ENCODE measurements at places on chromosomes 1 and 21. TPM values are rescaled to one million over a fixed set of nuclear protein-coding genes. Genes with fewer than 3 reads are reported as not detected.

The PRSS38 gene
- not detected for total RNA-seq

The THEM5 gene
- total RNA-seq = not detected

- DNase-seq = no peak
- no peak overlapping the region for H3K4me3 ChIP-seq
- H3K36me3 ChIP-seq = peaks cover 11% of the 10 kb centered on the region
- H3K27me3 ChIP-seq = no peaks in the 10 kb centered on the region
Observed at GRCh38 chr1:27116697-27117096, 38.2 kb downstream of the SLC9A1 start.

The PRDX1 gene
- 479 TPM for total RNA-seq

DNA sequence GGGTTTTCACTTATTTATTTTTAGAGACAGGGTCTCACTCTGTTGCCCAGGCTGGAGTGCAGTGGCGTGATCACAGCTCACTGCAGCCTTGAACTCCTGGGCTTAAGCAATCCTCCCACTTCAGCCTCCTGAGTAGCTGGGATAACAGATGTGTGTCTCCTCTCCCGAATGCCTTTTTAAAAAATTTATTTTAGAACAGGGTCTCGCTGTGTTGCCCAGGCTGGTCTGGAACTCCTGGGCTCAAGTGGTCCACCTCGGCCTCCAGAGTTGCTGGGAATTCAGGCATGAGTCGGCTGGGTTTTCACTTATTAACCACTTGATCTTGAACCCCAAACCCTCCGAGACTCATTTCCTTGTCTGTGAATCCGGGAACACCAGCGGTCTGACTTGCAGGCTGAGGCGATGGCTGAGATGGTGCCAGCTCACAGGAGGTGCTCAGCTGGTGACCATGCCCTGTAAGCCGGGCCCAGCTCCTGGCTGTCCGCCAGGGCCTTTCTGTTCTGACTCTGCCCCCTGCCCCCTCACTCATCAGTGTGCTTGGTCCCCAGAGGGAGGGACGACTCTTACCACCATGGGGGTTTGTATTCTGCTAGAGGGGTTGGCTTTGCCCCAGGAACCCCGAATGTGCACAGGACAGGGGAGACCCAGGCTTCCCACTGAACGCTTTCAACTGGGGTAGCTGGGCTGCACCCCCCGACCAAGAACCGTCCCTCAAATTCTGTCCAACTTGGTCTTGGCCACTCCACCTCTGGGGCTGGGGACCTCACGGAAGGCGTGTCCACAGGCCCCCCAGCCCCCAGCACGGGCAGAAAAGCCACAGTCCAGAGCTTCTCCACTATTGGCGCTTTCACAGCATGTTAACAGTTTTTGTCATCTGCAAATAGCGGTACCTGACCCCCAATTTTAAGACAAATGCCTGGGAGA, 22.5 kb downstream of the MMEL1 start:
- H3K36me3 ChIP-seq = peaks cover 2% of the 10 kb centered on the region
- H3K27me3 ChIP-seq = peaks cover 2% of the 10 kb centered on the region
- DNase-seq = no peak
- no peak overlapping the region for H3K4me3 ChIP-seq
- no peak overlapping the region for H3K27ac ChIP-seq

GRCh38 chr1:246142320-246142893, 364.7 kb downstream of the SMYD3 start:
- no peaks in the 10 kb centered on the region for H3K27me3 ChIP-seq
- peaks cover 3% of the 10 kb centered on the region for H3K36me3 ChIP-seq
- peaks cover 8% of the 10 kb centered on the region for H3K4me1 ChIP-seq

The LCE2A gene
- not detected for total RNA-seq

- H3K27me3 ChIP-seq = no peaks in the 10 kb centered on the region
- no peaks in the 10 kb centered on the region for H3K4me1 ChIP-seq
- H3K4me3 ChIP-seq = no peak overlapping the region
- H3K36me3 ChIP-seq = no peaks in the 10 kb centered on the region
- DNase-seq = no peak
Observed at GRCh38 chr1:98557895-98558294, 103.6 kb upstream of the SNX7 start.

GRCh38 chr1:30520476-30520875, 202.9 kb downstream of the MATN1 start:
- H3K27ac ChIP-seq = no peak overlapping the region
- H3K27me3 ChIP-seq = peaks cover 20% of the 10 kb centered on the region
- no peaks in the 10 kb centered on the region for H3K36me3 ChIP-seq
- no peak for DNase-seq
- no peaks in the 10 kb centered on the region for H3K4me1 ChIP-seq

DNA sequence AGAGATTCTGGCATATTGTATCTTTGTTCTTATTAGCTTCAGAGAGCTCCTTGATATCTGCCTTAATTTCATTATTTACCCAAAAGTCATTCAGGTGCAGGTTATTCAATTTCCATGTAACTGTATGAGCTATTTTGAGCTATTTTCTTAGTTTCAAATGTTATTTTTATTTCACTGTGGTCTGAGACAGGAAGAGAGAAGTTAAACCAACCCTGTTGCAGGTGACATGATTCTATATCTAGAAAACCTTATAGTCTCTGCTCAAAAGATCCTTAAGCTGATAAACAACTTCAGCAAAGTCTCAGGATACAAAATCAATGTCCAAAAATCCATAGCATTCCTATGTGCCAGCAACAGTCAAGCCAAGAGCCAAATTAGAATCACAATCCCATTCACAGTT, 1644.0 kb upstream of the B3GALT2 start:
- no peak overlapping the region for H3K27ac ChIP-seq
- no peaks in the 10 kb centered on the region for H3K27me3 ChIP-seq
- H3K4me3 ChIP-seq = no peak overlapping the region
- no peaks in the 10 kb centered on the region for H3K4me1 ChIP-seq
- no peak for DNase-seq

The SUSD4 gene
- total RNA-seq = 0.83 TPM

- H3K4me1 ChIP-seq = no peaks in the 10 kb centered on the region
- H3K27ac ChIP-seq = no peak overlapping the region
- H3K36me3 ChIP-seq = no peaks in the 10 kb centered on the region
Observed at GRCh38 chr1:29767769-29768425, 531.6 kb downstream of the PTPRU start.

DNA sequence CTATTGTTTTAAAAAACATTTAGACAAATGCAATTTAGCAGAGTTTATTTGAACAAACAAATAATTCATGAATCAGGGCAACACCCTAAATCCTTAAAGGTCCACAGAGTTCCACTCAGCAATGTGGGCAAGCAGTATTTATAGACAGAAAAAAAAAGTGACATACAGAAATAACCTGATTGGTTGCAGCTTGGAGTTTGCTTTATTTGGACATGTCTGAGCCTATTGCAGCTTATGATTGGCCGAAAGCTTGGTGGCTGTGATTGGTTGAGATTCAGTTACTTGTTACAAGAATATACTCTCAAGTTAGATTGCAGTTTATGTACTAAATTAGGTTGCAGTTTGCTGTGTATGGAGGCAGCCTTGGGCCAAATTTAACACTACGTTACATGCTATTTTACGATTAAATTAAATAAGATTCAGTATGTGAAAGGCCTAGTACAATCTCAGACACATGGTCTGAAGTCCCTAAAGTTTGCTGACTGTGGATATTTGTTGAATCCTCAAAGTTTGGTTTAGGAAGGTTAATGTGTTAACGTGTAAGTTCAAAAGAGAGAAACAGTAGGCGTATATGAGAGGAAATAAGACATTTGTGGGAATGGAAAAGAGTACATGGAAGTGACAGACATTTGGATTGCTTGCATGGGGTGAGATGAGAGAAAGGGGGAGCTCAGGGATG, 6.9 kb upstream of the CAMSAP2 start:
- no peaks in the 10 kb centered on the region for H3K36me3 ChIP-seq
- peaks cover 8% of the 10 kb centered on the region for H3K4me1 ChIP-seq
- H3K4me3 ChIP-seq = no peak overlapping the region
- no peaks in the 10 kb centered on the region for H3K27me3 ChIP-seq
- no peak overlapping the region for H3K27ac ChIP-seq

DNA sequence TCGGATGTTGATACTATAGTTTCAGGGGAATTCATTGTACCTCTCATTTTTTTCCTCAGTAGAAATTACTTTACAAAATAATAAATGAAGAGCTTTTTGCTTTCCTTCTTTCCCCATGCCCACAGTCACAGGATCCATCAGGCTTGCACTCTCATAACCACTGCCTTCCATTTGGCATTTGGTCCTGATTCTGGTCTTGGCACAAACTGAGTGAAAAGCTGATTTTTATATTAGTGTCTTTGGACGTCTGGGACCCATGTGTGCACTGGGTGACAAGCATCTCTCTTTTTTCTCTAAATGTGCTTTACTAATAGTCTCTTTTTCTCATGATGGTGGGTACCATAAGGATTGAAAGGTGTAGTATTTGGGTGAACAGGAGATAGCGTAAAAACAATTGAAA, 2.8 kb downstream of the ELAVL4 start:
- DNase-seq = no peak
- H3K4me1 ChIP-seq = peaks cover 18% of the 10 kb centered on the region
- no peak overlapping the region for H3K27ac ChIP-seq
- peaks cover 52% of the 10 kb centered on the region for H3K27me3 ChIP-seq

The CD1B gene
- not detected for total RNA-seq

DNA sequence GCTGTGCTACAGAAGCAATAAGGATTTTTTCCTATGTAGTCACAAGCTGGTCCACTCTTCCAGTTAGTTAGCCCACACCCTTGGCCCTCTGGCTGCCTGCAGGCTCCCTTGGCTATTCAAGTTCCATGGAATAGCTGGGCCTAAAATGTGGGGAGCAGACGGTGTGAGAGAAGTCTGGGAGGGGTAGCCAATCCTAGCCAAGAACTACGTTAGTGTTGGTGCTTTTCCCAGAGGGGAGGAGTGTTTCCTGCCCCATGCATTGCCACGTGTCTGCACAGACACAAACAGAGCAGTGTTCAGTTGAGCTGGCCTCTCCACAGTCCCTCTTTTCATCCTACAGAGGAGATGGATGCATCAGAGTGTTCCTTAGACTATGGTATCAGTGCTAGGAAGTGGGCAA, 59.0 kb upstream of the IPO9 start:
- no peak overlapping the region for H3K27ac ChIP-seq
- H3K4me3 ChIP-seq = no peak overlapping the region
- DNase-seq = no peak
- no peaks in the 10 kb centered on the region for H3K36me3 ChIP-seq

The OPTC gene
- total RNA-seq = not detected

DNA sequence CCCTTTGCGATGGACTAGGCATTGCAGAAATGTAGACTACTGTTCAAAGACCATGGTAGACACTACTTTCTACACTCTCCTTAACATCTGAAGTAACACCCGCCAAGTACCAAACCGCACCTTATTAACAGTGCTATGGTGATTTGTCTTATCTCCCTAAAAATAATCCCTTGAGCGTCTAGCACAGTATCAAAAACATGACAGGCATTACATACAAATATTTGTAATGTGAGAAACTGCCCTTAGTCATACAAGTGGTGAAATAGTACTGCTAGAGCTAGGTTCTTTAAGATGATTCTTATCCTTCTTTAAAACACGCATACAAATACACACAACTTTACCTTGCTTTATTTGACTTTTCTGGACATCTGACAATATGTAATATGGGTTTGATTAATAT, 27.2 kb downstream of the PUM1 start:
- DNase-seq = no peak
- H3K4me1 ChIP-seq = peaks cover 62% of the 10 kb centered on the region
- no peaks in the 10 kb centered on the region for H3K27me3 ChIP-seq
- H3K4me3 ChIP-seq = no peak overlapping the region

DNA sequence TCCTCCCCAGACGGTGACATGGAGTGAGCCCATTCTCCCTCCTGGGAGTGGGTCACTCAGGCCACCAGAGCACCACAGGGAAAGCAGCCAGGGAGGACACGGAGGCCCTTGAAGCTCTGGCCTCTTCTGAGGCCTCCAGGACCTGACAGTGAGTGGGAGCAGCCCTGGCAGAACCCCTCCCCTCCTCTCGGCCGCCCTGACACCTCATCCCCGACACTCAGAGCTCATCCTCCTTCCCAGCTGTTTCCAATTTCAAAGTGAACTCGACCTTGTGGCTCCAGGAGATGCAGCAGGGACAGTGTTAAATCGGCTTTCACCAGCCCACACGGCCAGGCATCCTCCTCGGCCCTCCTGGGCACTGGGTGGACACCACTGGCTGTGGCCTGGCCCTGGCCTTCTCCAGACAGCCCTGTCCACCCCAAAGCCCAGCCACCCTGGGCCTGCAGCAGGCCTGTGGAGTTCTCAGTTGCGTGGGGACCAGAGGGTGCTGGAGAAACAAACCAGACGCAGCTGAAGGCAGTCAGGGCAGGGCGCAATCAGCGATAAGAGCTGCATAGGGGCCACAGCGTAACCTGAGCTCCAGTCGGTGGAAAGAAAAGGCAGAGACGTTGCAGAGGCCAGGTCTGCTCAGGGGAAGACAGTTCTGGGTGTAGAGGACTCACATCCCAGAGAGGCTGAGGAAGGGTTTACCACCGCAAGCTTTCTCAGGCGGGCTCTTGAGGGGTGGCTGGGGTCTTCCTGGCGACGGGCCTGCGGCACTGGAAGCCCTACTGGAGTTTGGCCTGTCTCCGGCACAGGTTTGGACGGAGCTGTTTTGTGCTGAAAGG, 27.1 kb downstream of the FTCD start:
- no peak overlapping the region for H3K27ac ChIP-seq
- H3K27me3 ChIP-seq = no peaks in the 10 kb centered on the region
- no peaks in the 10 kb centered on the region for H3K36me3 ChIP-seq
- no peak overlapping the region for H3K4me3 ChIP-seq
- DNase-seq = no peak

The CHI3L2 gene
- 2.8 TPM for total RNA-seq

GRCh38 chr1:180257486-180257885, 27.4 kb downstream of the LHX4 start:
- no peak overlapping the region for H3K27ac ChIP-seq
- no peaks in the 10 kb centered on the region for H3K4me1 ChIP-seq
- H3K36me3 ChIP-seq = no peaks in the 10 kb centered on the region
- no peak overlapping the region for H3K4me3 ChIP-seq

The DMRTA2 gene
- total RNA-seq = not detected

- H3K4me3 ChIP-seq = no peak overlapping the region
- DNase-seq = no peak
- no peaks in the 10 kb centered on the region for H3K4me1 ChIP-seq
- H3K27me3 ChIP-seq = no peaks in the 10 kb centered on the region
Observed at GRCh38 chr1:233180641-233181364, 114.7 kb downstream of the PCNX2 start.

- H3K4me1 ChIP-seq = peaks cover under 1% of the 10 kb centered on the region
- peaks cover 5% of the 10 kb centered on the region for H3K27me3 ChIP-seq
- no peak overlapping the region for H3K4me3 ChIP-seq
Observed at GRCh38 chr1:180208264-180208663, 21.8 kb upstream of the LHX4 start.

- H3K36me3 ChIP-seq = no peaks in the 10 kb centered on the region
- H3K27me3 ChIP-seq = no peaks in the 10 kb centered on the region
- H3K4me1 ChIP-seq = no peaks in the 10 kb centered on the region
- DNase-seq = no peak
- no peak overlapping the region for H3K4me3 ChIP-seq
- H3K27ac ChIP-seq = no peak overlapping the region
Observed at GRCh38 chr1:66519992-66520391, 14.0 kb upstream of the SGIP1 start.

GRCh38 chr1:210223226-210223904, 9.2 kb upstream of the SERTAD4 start:
- H3K4me1 ChIP-seq = no peaks in the 10 kb centered on the region
- H3K27me3 ChIP-seq = peaks cover 23% of the 10 kb centered on the region
- H3K27ac ChIP-seq = no peak overlapping the region
- DNase-seq = no peak
- no peaks in the 10 kb centered on the region for H3K36me3 ChIP-seq

The TMEM81 gene
- 3.3 TPM for total RNA-seq

The SRSF10 gene
- 175 TPM for total RNA-seq
